Lung microvascular endothelial cell (primary cell): ENCODE measurements at places on chromosomes 13 and 19. TPM values are rescaled to one million over a fixed set of nuclear protein-coding genes. Genes with fewer than 3 reads are reported as not detected.

C19orf38 gene
- total RNA-seq, result 0.20 TPM in 1 of 2 replicates, not detected in the other

PCDH20 gene
- total RNA-seq, result not detected in 2 replicates

CELF5 gene
- not detected in 2 replicates for total RNA-seq

JSRP1 gene
- 0.22 TPM in 1 of 2 replicates, not detected in the other for total RNA-seq

ANKRD24 gene
- total RNA-seq, result 0.22 and 0.40 TPM in 2 replicates

ANGPTL8 gene
- total RNA-seq, result not detected in 2 replicates

NCR1 gene
- total RNA-seq, result not detected in 2 replicates

MYH14 gene
- total RNA-seq, result under 0.01 TPM in 2 replicates

JAK3 gene
- 0.79 and 2.0 TPM in 2 replicates for total RNA-seq

SMAD9 gene
- total RNA-seq, result 9.4 and 14.3 TPM in 2 replicates

CGB2 gene
- not detected in 2 replicates for total RNA-seq

ZAR1L gene
- total RNA-seq, result not detected in 2 replicates

DNA sequence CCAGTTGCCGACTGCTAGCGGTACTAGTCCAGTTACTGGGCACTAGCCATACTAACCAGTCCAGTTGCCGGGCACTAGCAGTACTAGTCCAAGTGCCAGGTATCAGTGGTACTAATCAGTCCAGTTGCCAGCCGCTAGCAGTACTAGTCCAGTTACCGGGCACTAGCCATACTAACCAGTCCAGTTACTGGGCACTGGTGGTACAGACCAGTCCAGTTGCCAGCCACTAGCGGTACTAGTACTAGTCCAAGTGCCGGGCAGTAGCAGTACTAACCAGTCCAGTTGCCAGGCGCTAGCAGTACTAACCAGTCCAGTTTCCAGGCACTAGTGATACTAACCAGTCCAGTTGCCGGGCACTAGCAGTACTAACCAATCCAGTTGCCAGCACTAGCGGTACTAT lies 124.1 kb upstream of the MCF2L start:
- no peak for DNase-seq

DNA sequence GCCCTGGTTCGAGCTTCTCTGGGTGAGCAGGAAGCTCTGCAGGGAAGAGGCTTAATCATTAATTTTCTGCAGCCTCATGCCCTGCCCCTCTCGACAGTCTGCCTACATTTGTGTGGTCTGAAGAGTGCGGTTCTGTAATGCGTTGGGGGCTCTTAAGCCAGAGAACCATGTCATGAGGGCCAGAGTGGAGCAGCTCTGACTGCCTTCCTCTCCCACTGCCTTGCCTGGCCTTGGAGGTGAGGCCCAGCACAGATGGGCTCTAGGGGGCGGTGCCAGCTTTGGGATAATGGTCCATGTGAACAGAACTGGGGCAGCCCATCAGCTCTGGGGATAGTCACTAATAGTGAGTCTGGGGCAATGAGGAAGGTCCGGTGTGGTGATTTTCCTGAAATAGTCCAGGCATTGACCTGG lies 5.7 kb downstream of the FGF9 start:
- no peak for DNase-seq

- DNase-seq, result peak; percentile 54
Observed at GRCh38 chr13:29707876-29708543, 112.5 kb upstream of the SLC7A1 start.

GRCh38 chr13:111846391-111847159 lies 220.4 kb upstream of the SOX1 start:
- no peak for DNase-seq

- DNase-seq, result no peak
Observed at GRCh38 chr19:29804493-29804892, 7.3 kb upstream of the CCNE1 start.

GRCh38 chr19:2720777-2721569 lies at the start of gene DIRAS1:
DIRAS1 (minus strand) TSS chr19:2721372; CDS start chr19:2717806, 3,566 bp downstream.
- no peak for DNase-seq

- DNase-seq, result peak; percentile 97
Observed at GRCh38 chr13:95343944-95344343, 42.7 kb upstream of the ABCC4 start.

- DNase-seq, result no peak
Observed at GRCh38 chr13:94328381-94329041, 151.0 kb downstream of the DCT start.

- peak; percentile 17 for DNase-seq
Observed at GRCh38 chr13:113938716-113939115, 35.2 kb downstream of the C13orf46 start.

GRCh38 chr13:43203781-43204180 lies 180.4 kb downstream of the DNAJC15 start:
- DNase-seq, result no peak

DNA sequence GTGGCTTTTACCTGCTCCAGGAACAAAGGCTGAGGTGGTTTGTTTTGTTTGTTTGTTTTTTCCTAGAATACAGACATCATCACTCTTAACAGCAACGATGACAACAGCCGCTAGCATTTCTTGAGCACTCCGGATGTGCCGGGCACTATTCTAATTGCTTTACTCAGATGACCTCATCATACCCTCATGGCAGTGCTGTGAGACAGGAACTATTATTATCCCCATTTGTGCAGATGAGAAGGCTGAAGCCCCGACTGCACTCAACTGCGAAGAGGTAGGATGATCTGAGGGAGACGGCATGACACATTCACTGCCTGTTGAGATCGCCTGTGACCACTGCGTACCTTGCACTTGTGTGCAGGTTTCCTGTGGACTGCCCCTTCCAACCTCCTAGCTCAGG lies 66.5 kb downstream of the CCDC70 start:
- no peak for DNase-seq
